ENCODE measurements at places on chromosomes 11 and 22. TPM values are rescaled to one million over a fixed set of nuclear protein-coding genes. Genes with fewer than 3 reads are reported as not detected.
A peak's percentile ranks its signal among the peaks of the same experiment; 100 is the strongest.

DNA sequence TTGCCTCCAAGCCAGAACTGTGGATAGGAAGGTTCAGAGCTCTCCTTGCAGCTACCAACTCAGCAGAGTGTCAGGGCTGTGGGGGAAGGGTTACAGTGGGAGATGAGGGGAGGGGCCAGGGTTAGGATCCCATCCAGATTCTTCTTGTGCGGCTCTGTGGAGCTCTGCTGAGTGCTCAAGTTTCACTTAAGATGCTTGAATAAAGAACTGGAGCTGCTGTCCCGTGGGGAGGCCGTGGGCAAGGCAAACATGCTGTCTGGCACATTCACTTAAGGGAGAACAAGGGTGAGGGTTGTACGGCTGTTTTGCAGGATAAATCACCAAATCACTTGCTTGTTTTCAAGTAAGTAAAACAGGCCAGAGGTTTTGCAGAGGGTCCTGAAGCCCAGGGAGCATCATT lies 197.1 kb downstream of the FAM76B start:
- no peak overlapping the region for H3K27ac ChIP-seq
- DNase-seq: no peak
- H3K27me3 ChIP-seq: no peaks in the 10 kb centered on the region
- H3K4me1 ChIP-seq: peaks cover 5% of the 10 kb centered on the region

FIBP gene
- 95.4 TPM for total RNA-seq

CCDC85B gene
- total RNA-seq: 25.5 TPM

NUDT22 gene
- total RNA-seq: 61.8 TPM

TRIM6 gene
- 0.75 TPM for total RNA-seq

HEPHL1 gene
- total RNA-seq: not detected

DNA sequence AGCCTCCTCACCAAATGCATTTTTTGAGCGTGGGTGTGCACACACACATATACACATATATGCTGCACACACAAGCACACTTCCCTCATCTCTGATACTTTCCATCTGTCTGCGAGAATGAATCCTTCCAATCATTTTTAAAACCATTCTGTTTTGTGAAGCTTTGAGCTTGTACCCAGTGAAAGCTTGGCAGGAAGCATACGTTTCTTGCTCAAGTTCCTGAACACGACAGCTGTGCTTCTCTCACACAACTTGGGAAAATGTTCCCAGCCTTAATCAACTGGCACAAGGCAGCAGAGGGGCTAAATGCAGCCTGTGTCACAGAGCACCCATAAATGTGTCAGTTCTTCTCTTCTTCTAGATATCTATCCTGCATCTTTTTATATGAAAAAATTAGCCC lies 524.0 kb upstream of the KIRREL3 start:
- H3K4me3 ChIP-seq: no peak overlapping the region
- H3K27ac ChIP-seq: no peak overlapping the region

GRCh38 chr11:15379483-15379882 lies 264.8 kb downstream of the INSC start:
- H3K4me1 ChIP-seq: no peaks in the 10 kb centered on the region
- H3K36me3 ChIP-seq: no peaks in the 10 kb centered on the region
- H3K27me3 ChIP-seq: peaks cover 4% of the 10 kb centered on the region
- no peak overlapping the region for H3K4me3 ChIP-seq
- DNase-seq: no peak

LMF2 gene
- 46.8 TPM for total RNA-seq

DNA sequence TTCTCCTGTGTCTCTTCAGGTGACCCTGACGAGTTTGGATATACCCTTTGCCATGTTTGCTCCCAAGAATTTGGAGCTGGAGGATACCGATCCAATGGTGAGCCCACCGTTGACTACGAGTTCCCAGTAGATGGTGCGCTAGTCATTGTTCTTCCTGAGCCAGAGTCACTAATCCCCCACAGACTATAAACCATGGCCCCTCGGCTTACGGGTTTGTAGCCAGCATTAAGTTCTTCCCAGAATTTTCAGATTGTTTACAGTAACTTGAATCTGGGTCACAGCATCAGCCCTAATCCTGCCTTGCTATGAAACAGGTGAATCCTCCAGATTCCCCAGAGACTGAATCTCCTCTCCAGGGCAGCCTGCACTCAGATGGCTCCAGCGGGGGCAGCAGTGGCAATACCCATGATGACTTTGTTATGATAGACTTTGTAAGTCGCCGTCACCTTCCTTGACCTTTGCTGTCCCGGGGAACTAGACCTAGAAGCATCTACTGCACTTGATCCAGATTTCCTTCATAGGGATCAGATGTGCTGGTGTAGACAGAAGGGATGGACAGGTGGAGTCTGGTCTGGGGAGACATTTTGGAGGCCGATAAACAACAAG lies 31.8 kb downstream of the ARHGAP1 start:
- H3K4me3 ChIP-seq: no peak overlapping the region
- H3K36me3 ChIP-seq: peaks cover 32% of the 10 kb centered on the region
- DNase-seq: no peak
- H3K4me1 ChIP-seq: peaks cover 38% of the 10 kb centered on the region
- peak overlapping the region; percentile 4 for H3K27ac ChIP-seq
- H3K27me3 ChIP-seq: no peaks in the 10 kb centered on the region

MPEG1 gene
- total RNA-seq: not detected

GRCh38 chr11:97351939-97352338 lies 962.1 kb downstream of the JRKL start:
- H3K4me1 ChIP-seq: no peaks in the 10 kb centered on the region
- H3K27ac ChIP-seq: no peak overlapping the region
- H3K27me3 ChIP-seq: no peaks in the 10 kb centered on the region
- H3K36me3 ChIP-seq: no peaks in the 10 kb centered on the region
- no peak for DNase-seq

NCF4 gene
- 3.8 TPM for total RNA-seq

SYT13 gene
- total RNA-seq: not detected

DNA sequence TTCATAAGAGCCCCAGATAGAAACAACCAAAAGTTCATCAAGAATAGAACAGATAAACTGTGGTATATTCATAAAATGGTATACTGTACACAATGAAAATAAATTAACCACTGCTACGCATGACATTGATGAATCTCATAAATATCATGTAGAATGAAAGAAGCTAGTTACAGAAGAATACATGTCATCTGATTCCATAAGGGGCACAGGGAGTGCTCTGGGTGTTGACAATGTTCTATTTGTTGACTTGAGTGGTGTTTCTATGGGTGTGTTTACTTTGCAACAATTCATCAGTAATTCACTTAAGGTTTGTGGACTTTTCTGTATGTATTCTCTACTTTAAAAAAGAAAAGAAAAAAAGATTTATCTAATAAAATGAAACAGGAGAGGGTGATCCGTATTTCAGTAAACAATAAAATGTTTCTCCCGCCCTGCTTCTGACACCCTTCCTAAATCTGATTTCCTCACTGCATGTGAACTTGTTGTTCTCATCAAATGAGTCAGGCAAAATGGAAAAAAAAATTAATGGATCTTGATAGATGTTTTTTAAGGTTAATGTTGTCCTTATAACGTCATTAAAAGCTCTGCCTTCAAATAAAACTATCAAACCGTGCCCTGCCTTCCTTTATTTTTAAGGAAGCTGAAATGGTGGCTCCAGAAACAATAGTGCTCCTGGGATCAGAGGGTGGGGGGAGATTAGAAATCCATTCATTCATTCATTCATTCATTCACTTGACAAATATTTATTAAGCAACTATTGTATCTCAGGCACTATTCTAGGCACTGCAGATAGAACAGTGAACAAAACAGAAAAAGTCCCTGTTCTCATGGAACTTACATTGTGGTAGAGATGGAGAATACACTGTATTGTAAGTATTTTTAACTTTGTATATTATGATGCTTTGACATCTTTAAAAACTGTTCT lies 77.2 kb upstream of the CD44 start:
- peaks cover 3% of the 10 kb centered on the region for H3K27me3 ChIP-seq
- H3K27ac ChIP-seq: no peak overlapping the region
- H3K36me3 ChIP-seq: peaks cover 2% of the 10 kb centered on the region
- H3K4me1 ChIP-seq: peaks cover 47% of the 10 kb centered on the region
- DNase-seq: no peak
